Stimulated activated CD4-positive, alpha-beta T cell treated with anti-CD3 and anti-CD28 coated beads, Interleukin-2, amount 100 ng/mL, for 48 hours (primary cell): ENCODE measurements at places on chromosomes 16 and 17.

DNA sequence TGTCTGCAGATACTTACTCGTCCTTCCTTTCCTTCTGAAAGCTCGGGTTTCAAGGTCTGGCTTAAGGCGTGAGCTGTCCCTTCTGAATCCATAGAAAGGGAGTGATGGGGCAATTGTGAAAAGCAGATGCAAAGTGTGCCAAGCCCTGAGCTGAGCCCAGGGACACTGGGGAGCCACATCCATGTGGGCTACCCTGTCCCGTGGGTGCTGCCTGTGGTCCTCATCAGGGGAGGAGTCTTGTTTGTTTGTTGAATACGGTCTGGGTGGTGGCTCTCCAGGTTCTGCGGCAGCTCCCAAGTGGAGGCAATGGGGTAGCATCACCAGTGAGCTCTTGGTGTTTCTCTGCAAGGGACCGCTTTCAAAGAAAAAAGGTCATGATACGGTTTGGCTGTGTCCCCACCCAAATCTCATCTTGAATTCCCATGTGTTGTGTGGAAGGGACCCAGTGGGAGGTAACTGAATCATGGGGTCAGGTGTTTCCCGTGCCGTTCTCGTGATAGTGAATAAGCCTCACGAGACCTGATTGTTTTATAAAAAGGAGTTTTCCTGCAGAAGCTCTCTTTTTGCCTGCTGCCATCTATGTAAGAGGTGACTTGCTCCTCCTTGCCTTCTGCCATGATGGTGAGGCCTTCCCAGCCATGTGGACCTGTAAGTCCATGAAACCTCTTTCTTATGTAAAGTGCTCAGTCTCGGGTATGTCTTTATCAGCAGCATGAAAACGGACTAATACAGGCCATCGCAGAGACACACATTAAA, 1.0 kb upstream of the ALG1 start:
- DNase-seq: no peak

DNA sequence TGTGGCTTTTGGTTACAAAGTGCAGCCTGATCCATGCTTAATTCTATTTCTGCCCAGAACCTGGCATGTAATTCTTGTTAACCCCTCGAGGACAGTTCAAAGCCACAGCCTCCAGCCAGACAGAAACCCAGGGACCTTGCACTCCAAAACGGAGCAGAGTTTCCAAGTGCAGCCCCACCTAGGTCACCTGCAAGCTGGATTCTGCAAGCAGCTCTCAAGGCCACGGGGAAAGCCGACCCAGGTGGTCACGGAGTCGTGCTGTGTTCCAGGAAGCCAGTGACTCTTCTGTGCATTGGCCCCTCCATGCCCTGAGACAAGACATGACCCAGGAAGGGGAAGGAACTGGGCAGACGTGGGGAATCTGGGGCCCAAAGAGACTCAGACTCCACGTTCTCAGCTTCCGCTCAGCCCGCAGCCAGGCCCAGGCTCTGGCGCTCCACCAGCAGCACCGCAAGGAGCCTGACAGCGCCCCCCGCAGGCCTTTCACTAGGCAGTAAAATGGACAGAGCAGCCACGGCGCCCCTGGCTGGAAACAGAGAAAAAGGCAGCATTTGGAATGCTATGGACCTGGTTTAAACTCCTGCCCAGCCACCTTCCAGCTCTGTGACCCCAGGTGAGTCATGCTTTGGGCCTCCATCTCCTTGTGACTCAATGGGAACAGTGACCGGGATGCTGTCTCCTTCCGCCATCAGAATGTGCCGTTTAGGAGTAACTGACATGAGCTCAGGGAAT, 27.3 kb upstream of the GSG1L start:
- DNase-seq: no peak

DNA sequence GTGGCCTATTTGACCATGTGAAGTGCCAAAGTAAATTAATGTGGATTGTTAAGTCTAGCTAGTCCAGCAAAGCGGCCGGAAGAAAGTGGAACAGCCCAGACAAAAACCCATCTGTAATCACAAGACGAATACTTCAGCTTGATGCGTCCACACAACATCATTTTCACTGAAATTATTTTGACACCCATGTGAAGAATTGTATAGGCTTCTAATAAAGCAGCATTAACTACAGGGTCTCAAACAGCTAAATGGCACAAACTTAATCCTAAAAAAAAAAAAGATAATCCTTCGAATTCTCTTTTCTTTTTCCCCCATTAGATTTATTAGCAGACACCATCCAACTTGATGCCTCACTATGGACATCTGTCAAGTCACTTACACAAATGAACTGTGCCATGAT, 73.8 kb downstream of the TOX3 start:
- no peak for DNase-seq

GRCh38 chr17:57622683-57623433, 122.2 kb downstream of the CCDC182 start:
- no peak for DNase-seq

- no peak for DNase-seq
Measured at GRCh38 chr16:1832838-1833454, 5.9 kb downstream of the FAHD1 start.
